NCI-H1436 treated with DMSO at 0.1 percent for 48 hours (cell line): ENCODE measurements at places on chromosomes 12 and 14.

DNA sequence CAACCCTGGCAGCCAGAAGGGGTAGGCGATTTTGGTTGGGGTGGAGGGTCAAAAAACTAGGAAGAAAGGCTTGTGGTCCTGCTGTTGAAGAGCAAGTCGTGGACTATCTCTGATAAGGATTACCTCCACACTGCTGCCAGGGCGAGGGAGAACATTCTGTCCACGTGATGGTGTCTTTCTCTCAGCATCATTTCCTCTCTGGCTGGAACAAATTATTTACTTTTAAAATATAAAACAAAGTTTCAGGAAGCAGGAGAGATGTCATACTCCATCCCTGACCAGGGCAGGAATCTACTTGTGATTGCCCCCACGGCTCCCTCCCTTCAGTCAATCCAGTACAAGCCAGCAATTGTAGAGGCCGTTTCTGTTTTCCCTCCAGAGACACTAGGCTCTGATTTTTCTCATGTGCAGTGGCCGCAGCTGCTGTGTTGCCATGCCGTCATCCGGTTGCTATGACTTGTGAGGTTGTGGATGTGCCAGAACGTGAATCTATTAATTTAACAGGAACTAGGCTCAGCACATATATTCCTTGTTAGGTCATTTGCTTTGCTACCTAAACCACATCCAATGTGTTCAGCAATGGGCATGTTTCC lies 61.5 kb upstream of the PTGR2 start:
- no peak for DNase-seq

DNA sequence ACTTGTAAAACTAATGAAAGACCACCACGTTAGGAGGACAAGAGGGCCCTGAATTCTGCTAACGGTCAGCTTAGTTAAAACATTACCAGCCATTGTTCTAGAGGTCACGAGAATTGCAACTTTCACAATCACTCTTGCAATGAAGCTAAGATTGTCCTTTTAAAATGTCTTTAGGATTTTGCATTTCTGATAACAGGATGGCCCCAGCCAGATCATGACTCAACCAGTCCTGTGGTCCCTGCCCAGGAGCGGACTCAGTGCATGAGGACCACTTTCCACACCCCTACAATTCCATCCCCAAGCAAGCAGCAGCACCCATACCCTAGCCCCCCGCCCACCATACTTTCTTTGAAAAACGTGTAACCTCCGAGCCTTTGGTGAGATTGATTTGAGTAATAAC lies 28.7 kb downstream of the HSP90AA1 start:
- DNase-seq: no peak

DNA sequence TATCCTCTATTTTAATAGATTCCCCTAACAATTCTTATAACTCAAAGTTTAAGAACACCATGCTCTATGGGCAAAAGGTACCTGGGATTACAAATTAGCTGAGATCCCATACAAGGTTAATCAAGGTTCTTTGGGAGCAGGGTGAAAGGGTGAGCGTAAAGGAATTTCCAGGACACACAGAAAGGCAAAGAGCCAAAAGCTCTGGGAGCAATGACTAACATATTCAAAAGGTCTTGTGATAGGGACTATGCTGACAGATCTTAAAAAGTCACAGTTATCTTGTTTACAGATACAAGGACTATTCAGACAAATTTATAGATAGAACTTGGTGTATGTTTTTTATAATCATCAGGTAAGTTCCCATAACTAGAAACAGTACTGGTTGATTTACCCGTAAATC lies 19.5 kb upstream of the PPFIBP1 start:
- no peak for DNase-seq

DNA sequence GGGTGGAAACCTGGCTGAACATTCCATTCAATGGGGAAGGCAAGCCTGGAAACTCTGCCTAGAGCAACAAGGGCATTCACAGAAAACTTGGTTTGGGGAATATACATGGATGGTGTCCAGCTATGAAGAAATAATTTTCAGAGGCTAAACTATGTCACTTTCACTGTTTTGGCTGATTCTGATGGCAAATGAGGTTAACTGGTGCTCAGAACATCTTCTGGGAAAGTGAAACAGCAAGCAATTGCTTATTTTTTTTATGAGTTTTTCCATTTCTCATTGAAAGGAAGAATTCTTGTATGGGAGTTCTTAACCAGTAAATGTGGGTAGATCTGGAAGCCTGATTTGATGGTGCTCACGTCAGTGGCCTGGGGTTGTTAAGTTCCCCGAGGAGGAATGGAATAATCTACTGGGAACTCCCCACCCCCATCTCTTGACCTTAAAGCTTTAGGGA lies 132.8 kb upstream of the BTG1 start:
- DNase-seq: no peak

DNA sequence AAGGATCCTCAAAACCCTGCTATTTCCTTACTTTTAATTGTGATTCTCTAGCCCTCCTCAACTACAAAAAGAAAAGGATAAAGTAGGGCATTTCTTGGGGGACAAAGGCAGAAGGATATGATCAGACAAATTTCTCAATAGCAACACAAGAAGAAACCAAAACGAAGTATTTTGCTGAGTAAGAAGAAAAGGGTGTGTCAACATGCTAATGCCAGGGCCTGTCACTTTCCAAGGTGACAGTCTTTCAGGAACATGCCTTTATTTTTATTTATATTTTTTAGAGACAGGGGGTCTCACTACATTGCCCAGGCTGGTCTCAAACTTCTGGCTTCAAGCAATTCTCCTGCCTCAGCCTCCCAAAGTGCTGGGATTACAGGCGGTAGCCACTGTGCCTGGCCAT lies 39.8 kb downstream of the CBX5 start:
- no peak for DNase-seq

GRCh38 chr14:98957211-98958047 lies 314.6 kb downstream of the BCL11B start:
- no peak for DNase-seq

GRCh38 chr12:5479761-5480160 lies 47.9 kb downstream of the NTF3 start:
- no peak for DNase-seq

DNA sequence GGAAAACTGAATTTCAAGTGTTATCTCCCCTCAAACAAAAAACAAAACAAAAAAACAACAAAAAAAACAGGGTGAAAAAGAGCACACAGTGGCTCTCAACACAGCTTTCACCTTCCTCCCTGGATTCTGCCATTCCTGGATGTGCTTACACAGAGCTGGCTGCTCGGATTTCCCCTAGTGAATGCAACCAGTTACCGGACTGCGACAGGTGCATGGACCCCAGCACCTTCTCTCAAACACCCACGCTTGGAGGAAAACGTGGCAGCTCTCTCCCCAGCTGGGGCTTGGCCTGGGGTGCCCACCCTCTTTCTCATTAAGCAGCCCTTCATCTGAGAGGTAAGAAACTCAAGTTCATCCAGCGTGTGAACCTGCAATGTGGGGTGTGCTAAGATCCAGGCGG lies 33.5 kb upstream of the DICER1 start:
- no peak for DNase-seq

DNA sequence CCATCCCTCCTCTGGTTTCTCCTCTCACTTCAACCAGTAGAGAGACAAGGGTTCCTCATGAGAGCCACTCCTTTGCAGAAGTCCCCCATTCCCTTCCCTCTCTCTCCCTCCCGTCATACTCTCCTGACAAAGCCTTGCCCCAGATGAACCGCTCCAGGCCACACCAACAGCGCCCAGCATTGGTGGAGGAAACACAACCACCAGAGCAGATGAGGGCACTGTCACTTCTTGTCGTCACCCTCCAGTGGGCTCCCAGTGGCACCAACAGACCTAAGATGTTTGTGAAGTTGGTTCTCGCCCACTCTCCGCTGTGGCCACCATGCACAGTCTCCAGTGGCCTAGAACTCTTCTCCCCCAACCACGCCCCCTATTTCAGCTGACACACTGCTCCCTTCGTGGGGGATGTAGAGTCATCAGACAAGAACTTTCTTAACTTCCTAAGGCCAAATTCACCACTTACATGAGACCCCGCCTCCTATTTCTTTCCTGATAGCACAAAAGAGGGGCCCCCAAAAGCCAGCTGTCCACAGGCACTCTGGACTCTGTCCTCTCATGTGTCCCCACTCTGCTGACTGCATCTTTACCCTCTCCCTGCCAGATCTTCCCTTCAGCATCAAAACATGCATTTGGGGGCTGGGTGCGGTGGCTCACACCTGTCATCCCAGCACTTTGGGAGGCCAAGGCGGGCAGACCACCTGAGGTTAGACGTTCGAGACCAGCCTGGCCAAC lies 29.2 kb upstream of the PLEKHG6 start:
- DNase-seq: no peak

DNA sequence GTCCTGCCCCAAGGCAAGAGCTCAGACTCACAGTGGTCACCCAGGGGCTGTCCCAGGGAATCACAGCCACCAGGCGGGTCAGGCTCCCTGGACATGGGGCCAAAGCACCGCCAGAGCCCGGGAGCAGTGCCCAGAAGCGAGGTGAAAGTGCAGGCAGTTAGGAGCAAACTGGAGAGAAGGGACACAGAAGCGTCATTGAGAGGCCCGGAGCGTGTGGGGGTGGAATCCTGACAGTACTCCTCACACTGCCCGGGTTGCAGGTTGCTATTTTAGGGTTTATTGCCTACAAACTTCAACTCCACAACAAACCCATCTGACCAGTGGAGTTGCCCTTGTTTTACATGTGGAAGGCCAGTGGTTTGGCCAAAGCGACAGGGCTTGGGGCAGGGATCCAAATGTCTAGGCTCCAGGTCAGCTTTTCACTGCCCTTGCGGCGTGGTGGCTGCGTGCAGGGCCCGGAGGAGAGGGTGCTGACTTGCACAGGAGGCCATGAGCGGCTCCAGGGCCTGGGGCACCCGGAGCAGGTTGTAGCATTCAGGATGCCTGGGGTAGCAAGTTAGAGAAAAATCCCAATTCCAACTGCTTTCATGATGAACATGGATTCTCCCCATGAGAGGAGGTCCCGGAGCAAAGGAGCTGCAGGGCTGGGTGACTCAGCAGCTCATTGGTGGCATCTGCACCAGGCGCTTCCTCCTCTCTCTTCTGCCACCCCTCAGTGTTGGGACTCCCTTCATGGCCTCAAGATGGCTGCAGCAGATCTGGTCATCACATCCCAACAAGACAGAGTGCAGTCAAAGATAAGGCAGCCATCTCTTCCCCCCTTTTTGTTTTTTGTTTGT lies 112.3 kb upstream of the NCOR2 start:
- DNase-seq: no peak

DNA sequence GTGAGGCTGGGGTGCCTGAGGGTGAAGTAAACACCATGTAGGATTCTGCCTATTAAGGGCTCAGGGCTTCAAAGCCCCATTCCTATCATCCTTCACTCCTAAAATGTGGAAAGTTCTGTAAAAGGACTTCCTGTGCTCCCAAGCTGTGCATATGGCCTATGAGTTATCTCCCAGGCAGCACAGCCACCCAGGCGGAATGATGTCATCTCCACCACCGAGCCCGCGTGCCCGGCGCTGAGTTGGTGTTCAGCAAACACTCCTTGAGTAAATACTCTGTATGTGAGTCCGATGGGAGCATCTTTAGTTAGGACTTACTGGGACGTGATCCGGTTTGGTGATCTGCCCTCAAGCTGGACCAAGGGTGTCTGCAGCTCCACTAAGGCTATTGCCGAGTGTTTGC lies 437.3 kb downstream of the MED13L start:
- no peak for DNase-seq

- no peak for DNase-seq
Observed at GRCh38 chr12:67390273-67390672, 121.1 kb downstream of the CAND1 start.

DNA sequence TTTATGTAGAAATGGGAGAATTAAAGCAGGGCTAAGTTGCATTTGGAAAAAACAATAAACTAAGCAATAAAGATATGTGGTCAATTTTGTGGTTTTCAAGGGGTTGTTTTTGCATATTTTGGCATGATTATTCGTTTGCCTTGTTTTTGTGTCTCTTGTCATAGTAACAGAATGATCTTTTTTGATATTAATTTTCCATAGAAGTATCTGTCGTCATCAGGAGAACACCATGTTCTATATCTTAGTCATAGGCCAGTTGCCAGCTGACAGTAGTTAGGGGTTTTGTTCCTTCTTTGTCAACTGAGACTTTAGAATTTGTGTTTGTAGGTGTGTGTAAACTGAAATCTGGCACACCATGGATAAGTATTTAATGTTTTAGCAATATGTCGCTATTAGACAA lies 1354.8 kb downstream of the LRFN5 start:
- no peak for DNase-seq

DNA sequence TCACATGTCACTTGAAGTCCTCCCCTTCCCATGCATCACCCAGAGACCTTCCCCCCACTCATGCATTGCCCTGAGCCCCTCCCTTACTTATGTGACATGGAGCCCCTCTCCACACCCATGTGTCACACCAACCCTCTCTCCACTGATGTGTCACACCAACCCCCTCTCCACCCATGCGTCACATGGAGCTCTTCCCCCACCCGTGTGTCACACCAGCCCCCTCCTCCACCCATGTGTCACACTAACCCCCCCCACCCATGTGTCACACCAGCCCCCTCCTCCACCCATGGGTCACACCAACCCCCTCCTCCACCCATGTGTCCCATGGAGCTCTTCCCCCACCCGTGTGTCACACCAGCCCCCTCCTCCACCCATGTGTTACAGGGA lies 30.4 kb downstream of the RTL1 start:
- no peak for DNase-seq

DNA sequence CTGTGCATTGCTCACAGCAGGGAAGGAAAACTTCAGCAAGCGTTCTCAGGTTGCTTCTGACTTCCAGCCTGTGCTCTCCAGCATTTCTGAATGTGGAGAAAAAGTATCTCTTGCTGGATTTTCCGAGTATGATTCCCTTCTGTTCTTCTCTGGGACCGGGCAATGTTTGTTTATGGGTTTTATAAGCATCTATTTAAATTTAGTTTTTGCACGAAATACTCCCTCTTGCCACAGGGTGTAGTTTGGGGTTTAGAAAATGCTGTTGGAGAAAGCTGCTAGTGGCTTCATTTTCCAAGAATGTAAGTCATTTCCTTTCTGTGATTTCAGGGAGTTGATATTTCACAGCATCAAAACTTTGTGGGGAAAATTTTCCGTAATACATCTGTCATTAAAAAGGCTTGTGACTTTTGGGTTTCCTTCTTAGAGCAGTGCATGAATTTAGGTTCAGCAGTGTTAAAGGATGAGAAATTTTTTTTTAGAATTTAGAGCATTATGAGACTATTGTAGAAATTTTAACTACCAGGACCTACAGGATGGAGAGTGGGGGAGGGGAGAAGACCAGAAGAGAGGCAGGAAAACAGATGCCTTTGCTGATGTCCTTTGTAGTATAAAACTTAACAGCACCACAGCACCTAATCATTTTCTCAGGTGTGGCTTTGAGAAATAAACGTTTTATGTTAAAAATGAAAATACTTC lies 1.5 kb downstream of the FRMD6 start:
- DNase-seq: no peak

DNA sequence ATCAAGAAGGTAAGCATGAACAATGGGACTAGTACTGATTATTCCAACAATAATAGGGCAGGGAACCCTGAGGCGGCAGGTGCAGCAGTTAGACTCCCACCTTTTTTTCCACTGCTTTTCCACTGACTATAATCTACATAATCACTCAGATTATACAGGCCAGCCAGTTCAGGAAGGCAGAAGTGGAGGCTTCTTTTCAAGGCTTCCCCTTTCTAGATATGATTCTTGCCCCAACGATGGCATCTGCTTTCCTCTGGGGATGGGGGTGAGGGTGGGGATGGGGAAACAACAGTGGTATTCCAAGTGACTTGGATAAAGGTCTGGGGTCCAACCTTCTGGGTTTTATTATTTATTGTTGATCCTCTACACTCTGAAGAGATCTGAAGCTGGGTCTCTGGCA lies 331 bp downstream of the NCKAP1L start:
- no peak for DNase-seq
